CD4-positive, CD25-positive, alpha-beta regulatory T cell (primary cell): ENCODE measurements at places on chromosomes 1 and 21.

- no peak for DNase-seq
These were observed 14.7 kb downstream of the ZNF644 start for GRCh38 chr1:91007092-91007491.

DNA sequence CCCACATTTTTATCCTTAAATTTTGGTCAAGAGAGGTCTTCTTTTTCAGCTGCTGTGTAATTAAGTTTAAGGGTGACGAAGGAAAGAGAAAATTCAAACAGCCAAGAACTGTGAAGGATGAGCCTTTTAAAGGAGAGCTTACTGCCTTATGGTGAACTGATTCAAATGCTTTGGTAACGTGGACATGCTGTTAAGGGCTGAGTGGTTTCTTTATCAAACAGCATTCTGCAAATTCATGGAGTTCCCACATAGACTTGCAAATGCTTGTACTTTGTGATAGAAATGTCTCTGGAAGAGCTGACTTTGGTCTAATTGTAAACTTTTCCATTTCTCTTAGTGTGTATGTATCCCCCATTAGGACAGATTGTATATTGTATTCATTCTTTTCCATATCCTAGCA is 93.8 kb downstream of the CHD1L start:
- DNase-seq, result no peak

GRCh38 chr1:109969146-109969829 is 15.3 kb upstream of the AHCYL1 start:
- no peak for DNase-seq

DNA sequence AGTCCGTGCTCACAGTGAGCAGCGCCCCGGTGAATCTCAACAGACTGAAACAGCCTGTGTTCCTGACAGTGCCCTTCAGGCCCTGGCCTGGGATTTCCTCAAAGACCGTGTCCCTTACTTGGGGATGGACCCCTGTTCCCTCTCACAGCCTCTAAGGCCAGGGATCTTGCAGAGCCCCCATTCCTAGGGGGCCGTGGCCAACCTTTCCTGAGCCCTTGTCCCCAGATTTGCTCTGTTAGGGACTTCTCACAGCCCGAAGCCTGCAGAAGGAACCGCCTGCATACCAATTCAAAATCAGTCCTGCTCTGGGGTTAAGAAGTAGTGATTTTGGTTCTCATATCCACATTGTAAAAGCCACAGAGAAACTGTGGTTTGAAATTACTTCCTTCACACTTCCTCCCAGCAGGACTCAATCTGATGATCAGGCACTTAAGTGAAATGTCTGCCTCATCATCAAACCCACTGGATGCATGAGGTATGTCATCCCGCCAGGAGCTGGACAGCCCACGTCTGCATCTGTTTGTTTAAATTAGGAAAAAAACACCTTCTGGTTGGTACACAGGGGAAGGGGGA is 14.9 kb downstream of the ABCA4 start:
- no peak for DNase-seq

GRCh38 chr1:220733086-220733601 is 15.0 kb upstream of the MTARC2 start:
- peak; percentile 83 for DNase-seq

DNA sequence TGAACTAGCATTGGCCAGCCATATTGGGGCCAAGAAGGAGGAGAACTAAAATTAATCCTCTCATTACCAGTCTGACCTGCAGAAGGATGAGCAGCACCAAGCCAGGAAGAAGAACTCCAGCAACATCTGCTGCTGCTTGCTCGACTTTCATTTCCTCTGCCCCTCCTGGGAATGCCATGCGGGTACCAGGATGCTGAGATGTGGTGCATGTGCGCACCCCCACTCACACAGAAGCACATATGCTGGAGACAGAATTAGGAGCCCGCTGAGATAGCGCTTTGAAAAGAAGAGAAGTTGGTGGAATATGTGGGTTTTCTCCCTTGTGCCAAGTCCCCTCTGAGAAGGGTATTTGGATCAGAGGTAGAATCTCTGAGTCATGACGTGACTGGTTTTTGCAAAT is 70.4 kb downstream of the PLXNA2 start:
- DNase-seq, result no peak

DNA sequence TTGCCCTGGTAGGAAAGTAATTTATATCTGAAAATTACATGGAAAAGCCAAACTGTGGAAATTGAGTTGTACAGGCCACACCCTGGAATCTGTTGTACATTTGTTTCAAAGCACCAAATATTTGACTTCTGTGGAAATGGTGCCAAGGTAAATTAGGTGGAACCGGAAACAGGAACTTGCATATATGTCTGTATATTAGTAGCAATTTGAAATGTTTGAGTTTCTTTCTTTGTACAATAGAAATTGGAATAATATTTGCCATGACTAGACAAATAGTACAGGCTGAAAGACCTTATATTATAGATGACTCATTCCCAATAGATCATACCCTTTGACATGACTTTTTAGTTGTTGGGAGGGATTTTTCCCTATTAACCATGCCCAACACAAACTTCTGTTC is 10.5 kb upstream of the TAF1A start:
- DNase-seq, result no peak

- no peak for DNase-seq
These were observed 639 bp upstream of the DNAJB4 start for GRCh38 chr1:78003882-78004718.

DNA sequence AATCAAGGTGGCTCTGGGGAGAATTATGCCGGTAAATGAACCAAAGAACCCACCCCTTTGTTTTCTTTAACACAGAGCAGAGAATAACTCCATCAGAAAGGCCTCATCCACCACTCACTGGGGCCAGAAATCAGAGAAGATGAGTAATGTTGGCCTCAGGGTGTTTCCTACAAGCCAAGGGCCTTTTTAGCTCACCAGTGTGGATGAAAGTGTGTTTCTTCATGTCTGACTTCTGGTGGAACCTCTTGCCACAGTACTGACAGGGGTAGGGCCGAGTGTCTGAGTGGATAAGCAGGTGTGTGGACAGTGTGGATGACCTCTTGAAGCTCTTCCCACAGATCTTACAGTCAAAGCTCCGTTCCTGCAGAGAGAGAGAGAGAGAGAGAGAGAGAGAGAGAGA is 8.3 kb downstream of the GFI1 start:
- DNase-seq, result no peak

DNA sequence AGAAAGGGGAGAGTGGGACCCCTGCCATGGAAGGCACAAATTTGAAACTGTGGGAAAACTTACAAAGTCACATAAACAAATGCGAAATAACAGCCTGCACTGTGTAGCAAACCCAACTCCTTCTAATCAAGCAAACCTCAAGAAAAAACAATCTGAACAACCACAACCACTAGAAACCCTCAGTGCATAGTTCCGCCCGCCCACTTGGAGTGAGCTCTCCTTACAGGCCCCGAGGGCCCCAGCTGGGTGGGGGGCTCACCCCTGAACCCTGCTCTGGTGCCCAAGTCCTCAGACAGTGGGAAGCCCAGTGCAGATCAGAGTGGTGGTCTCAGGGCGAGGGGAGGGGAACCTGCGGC is 931 bp upstream of the MXRA8 start:
- DNase-seq, result no peak

DNA sequence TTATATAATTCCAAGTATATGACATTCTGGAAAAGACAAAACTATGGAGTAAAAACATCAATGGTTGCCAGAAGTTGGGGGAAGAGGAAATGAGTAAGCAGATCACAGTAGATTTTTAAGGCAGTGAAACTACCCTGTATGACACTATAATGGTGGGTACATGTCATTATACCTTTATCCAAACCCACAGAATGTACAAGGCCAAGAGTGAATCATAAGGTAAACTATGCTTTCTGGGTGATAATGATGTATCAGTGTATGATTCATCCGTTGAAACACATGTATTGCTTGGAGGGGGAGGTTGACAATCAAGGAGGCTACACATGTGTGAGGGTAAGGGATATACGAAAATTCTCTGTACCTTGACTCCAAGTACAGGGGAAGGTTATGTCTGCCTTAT is 862.7 kb downstream of the PLA2G4A start:
- no peak for DNase-seq

DNA sequence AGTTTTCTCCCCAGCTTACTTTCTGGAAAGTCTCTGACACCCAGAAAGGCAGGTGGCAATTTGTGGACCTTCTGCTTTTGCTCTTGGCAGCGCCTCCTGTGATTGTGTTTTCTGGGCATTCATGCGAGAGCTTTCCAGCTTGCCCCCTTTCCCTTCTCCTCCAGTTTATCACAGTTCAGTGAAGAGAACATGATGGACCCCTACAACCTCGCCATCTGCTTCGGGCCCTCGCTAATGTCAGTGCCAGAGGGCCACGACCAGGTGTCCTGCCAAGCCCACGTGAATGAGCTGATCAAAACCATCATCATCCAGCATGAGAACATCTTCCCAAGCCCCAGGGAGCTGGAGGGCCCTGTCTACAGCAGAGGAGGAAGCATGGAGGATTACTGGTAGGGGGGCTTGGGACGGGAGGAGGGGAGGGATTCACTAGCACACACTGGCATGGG is 24.3 kb upstream of the IKBKE start:
- DNase-seq, result no peak

- DNase-seq, result no peak
These were observed 158.3 kb downstream of the TOMM20 start for GRCh38 chr1:234970401-234970730.

DNA sequence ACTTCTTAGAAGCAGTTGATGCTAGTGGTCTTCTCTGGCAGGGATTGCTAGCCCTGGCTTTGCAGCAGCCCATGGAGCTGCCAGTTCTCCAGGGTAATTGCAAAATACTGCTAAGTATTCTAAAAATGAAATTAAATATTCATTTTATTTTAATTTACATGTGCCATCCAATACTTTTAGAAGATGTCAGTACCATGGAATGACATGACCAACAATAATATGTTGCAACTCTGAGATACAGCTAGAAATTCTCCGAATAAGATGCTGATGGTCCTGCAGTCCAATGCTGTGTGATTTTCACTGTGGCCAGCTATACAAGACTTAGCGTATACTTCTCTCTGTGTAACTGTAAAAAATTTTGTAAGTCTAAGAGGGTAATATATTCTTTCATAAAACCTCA is 20.0 kb upstream of the WARS2 start:
- no peak for DNase-seq

DNA sequence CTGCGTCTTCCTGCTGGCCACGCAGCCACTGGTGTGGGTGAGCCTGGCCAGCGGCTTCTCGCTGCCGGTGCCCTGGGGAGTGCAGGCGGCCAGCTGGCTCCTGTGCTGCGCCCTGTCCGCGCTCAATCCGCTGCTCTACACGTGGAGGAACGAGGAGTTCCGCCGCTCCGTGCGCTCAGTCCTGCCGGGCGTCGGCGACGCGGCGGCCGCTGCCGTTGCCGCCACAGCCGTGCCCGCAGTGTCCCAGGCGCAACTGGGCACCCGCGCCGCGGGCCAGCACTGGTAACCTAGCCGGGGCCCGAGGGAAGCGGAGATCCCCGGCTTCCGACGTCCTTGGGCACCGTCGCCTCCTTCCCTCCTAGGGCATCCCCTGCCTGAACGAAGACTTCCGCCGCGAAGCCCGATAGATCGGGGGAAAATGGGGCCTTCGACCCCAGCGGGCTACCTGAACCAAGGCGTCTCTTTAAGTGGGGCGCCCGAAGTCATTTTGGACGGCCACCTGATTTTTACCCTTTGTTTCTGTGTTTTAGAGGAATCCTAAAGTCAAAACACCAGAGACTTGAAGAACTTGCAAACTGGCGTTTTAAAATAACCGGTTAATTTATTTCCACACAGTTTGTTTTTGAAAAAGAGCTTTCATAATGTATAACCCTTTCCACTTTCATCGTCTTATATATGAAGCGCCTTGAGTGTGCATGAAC is 2.0 kb downstream of the GPR88 start:
- no peak for DNase-seq

DNA sequence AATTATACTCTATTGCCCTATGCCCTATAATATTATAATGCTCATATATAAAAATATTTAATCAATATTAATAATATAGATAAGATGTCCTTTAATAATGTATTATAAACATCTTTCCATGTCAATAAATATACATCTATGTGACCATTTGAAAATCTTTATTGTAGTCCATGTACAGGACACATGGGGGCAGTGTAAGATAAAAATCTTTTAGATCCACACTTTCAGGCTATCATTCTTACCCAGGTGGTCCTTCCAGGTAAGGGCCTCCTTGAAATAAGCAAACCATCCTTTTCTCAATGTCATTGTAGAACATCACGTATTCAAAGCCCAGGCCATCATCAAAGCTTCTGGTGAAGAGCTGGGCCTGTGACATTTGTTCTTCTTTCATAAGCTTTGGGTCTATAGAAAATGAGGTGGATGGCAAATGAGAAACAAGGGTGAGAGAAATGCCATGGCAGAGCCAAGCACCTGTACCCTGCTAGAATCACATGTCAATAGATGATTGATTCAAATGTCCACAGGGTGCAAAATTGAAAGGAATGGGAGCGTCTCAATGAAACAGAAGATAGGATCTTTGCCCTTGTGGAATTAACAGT is 20.2 kb downstream of the THEM4 start:
- peak; percentile 61 for DNase-seq

- peak; percentile 72 for DNase-seq
These were observed 33.5 kb upstream of the C1orf53 start for GRCh38 chr1:197868751-197869489.

GRCh38 chr1:21115098-21115760 is 61.5 kb downstream of the EIF4G3 start:
- DNase-seq, result no peak

- no peak for DNase-seq
These were observed 40.2 kb downstream of the ANGPTL3 start for GRCh38 chr1:62637392-62638105.

- no peak for DNase-seq
These were observed 2222.6 kb downstream of the MRPL39 start for GRCh38 chr21:23384679-23385078.

DNA sequence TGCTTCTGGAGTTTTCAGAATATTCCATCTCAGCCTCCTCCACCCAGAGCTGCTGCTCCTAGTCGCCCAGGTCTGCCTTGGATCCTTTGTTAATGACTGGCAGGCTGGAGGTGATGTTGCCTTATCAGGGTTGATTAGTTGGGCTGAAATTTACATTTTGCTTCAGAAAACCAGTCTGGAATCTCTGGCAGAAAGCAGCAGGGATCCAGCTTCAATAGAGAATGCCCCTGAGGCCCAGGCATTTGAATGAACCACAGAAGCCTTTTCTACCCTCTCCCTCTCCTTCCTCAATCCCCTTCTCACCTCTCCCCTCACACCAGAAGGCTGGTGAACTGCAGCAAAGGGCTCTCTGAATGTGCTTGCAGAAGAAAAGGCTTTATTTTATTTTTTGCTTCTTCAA is 83.2 kb downstream of the PLXNA2 start:
- no peak for DNase-seq

DNA sequence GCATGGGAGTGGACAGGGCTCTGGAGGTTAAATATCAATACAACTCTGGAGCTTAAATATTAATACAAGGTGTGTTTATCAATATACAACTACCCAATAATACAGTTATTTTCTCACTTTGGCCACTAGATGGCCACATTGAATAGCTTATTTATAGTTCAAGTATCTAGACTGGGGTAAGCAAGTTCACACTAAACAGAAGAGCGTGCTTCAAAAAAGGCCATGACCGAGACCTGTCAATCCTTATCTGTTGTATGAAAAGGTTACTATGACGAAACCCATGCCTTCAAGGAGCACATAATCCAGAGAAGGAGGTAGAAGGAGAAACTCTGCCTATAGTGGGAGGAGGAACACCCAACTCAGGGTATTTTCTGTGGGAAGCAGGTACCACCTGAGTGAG is 29.1 kb downstream of the CHML start:
- no peak for DNase-seq

GRCh38 chr1:46133781-46134350 is 1.4 kb upstream of the PIK3R3 start:
- no peak for DNase-seq

GRCh38 chr1:245684166-245684565 is 529.4 kb downstream of the KIF26B start:
- DNase-seq, result no peak
